Activated B cell treated with CpG ODN at 0.5 μM for 24 hours (primary cell): ENCODE measurements at places on chromosomes 5 and 9. TPM values are rescaled to one million over a fixed set of nuclear protein-coding genes. Genes with fewer than 3 reads are reported as not detected.

GRCh38 chr5:133406208-133406976 is 205.9 kb downstream of the FSTL4 start:
- no peak for DNase-seq

- DNase-seq, result no peak
Observed at GRCh38 chr9:94145640-94146039, 61.4 kb downstream of the PTPDC1 start.

- no peak for DNase-seq
Observed at GRCh38 chr5:139378941-139379361, 4.1 kb downstream of the SLC23A1 start.

QRFP gene
- not detected in 2 replicates for total RNA-seq
